HCEC 1CT (cell line): ENCODE measurements at places on chromosomes 6 and 20.

DNA sequence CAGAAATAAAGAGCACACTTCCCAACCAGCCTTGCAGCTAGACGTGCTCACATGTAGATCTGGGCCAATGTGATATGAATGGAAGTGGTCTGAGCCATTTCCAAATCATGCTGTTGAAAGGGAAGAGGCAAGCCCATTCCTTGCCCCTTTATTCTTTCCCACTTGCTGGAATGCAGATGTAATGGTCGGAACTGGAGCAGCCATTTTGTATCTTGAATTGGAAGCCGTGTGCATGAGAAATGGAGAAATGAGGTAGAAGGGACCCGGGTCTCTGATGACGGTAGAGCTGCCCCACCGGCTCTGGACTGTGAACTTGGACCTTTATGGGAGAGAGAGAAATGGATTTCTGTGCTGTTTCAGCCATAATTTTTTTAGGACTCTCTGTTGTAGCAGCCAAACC, 54.8 kb upstream of the STX16 start:
- DNase-seq, result no peak

DNA sequence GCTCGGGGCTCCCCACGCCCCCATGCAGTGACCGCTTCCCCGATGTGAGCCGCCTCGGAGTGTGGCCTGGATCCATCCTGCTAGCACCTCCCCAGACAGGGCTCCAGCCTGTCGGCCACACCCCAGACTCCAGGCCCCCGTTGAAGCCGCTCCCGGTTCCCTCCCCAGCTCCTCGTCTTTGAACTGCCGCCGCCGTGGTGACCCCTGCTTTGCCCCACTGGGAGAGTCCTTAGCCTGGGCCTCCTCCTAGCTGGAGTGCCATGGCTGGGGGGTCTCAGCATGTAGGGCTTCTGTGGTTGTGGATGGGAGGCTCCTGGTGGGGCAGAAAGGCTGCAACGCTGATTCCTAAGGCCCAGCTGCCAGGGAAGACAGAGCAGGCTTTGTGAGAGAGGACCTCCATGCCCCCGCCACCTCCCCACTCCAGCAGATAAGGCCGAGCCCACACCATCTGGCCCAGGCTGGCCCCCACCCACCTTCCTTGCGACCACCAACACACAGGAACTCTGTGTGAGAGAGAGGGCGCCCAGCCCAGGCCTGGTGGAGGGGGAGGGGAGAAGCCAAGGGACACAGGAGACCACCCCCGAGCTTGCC, 11.4 kb downstream of the FOXS1 start:
- no peak for DNase-seq

- DNase-seq, result no peak
Measured at GRCh38 chr20:50928469-50928868, 2.8 kb downstream of the ADNP start.

DNA sequence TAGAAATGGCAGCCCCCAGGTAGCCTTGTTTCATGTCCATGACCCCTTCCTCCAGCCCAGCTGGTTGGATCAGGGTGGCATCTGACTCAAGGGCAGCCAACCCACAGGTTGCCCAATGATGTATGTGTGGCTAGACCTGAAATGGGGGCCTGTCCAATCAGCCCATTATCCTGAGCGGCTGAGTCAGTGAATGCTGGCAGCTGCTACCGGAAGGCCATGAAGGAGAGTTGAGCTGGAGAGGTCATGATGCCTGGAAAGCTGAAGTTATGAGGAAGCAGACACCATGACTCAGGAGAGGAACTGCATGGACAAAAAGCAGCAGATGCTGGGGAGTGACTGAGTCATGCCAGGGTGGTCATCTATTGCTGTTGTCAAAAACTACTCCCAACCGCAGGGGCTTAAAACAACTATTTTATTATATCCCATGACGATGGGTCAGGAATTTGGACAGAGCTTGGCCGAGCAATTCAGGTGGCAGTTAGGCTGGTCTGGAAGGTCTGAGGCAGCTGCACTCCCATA, 67.3 kb downstream of the MDGA1 start:
- DNase-seq, result peak; percentile 99

- no peak for DNase-seq
Measured at GRCh38 chr20:6744805-6745204, 22.7 kb upstream of the BMP2 start.

- peak; percentile 63 for DNase-seq
Measured at GRCh38 chr20:44215125-44215524, 4.6 kb upstream of the OSER1 start.

GRCh38 chr6:143267760-143268159, 182.7 kb downstream of the ADAT2 start:
- DNase-seq, result no peak

DNA sequence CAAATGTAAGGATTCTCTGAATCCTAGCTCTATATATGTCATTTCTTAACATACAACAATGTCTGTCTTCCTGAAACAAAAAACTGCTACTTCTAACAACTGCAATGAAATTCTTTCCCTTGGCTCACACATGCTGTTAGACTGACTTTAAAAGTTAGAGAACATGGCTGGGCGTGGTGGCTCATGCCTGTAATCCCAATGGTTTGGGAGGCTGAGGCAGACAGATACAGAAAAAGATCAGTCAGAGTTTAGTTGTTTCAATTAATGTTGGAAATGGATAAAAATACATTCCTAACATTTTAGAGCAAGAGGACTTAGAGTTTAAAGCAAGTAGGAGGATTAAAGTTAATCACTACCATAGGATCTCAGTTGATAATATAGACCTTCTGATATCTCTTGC, 28.7 kb upstream of the KIAA1586 start:
- DNase-seq, result no peak

DNA sequence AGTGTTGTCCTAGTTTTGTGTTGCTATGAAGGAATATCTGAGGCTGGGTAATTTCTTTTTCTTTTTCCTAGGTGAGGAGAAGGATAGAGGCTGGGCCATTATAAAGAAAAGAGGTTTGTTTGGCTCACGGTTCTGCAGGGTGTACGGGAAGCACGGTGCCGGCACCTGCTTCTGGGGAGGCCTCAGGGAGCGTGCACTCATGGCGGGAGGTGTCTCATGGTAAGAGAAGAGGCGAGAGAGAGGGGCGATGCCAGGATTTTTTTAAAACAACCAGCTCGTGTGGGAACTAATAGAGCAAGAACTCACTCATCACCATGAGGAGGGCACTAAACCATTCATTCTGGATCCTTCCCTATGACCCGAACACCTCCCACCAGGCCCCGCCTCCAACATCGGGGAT, 14.2 kb upstream of the NPBWR2 start:
- no peak for DNase-seq

DNA sequence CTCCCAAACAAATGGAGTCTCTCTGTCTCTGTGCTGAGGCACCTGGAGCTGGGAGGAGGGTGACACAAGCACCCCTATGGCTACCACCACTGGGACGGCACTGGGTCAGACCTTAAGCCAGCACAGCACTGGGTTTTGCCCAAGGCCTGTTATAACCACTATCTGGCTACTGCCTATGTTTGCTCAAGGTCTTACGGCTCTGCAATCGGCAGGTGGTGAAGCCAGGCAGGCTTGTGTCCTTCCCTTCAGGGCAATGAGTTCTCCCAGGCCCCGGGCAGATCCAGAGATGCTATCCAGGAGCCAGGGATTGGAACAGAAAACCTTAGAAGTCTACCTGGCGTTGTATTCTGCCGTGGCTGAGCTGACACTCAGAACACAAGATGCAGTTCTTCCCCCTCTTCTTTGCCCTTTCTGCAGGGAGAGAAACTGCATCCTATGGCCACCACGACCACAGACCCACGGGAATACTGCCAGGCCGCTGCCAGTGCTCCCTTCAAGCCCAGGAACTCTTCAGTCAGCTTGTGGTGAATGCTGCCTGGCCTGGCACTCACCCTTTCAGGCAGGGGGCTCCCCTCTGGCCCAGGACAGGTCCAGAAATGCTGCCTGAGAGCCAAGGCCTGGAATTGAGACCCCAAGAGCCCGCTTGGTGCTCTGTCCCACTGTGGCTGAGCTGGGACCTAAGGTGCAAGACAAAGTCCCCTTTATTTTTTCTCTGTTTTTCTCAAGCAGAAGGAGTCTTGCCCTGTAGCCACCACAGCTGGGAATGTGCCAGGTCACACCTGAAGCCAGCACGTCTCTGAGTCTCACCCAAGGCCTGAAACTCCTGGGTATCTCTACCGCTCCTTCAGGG, 67.0 kb upstream of the FRMD1 start:
- no peak for DNase-seq

DNA sequence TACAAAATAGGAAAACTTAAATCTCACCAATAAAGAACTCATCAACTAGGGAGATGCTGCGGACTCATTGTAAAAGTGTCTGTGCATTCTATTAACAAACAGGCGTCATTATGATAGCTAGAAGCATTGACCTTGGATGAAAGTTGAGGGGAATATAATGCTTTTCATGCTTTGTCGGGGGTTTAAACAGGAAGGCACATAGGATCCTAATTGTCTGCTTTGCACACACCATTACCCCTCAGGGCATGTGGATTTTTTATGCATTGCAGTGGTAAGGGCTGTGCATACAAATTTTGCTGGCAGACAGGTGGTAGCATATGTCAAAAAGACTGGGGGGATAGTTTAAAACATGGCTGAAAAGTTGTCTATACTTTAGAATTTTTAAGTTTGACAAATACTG, 447.9 kb upstream of the PLCB4 start:
- no peak for DNase-seq

- DNase-seq, result no peak
Measured at GRCh38 chr6:167323111-167323510, 1.8 kb upstream of the TTLL2 start.

- DNase-seq, result peak; percentile 9
Measured at GRCh38 chr6:54264581-54265272, 43.5 kb upstream of the TINAG start.

DNA sequence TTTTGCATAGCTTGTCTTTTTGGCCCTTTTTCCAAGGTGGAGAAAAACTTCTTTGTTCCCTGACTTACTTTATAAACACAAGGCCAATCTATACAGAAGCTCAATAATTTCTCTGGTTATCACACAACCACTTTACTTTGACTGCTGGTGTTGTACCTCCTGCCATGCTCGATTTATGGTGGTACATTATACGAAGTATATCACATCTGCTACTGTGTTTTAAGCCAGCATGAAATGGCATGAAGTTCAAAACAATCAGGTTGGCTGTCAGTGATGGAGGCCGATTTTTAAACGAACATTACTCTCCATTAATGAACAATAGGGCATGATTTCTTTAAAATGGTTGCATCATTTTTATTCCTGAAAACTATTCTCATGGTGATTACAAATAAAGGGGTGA, 21.0 kb upstream of the ATXN1 start:
- no peak for DNase-seq

GRCh38 chr20:63056236-63057170, 49.7 kb upstream of the BHLHE23 start:
- DNase-seq, result no peak

DNA sequence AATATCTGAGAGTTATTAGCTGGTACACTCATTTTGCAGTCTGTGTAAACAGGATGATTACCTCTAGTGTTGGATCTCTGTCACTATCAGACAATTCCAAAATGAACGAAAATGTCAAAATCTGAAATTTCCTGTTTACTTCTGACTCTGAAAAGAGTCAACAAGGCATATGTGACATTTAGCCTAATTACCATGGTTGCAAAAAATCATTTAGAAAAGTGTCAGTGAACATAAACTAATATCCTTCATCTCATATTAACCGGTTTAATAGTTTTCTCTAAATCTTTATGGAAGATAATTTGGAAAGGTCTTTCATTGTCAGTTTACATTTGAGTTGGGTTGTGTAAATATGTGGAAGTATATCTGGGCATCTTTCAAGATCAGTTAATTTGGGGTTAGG, 431.8 kb upstream of the HSF2 start:
- no peak for DNase-seq

- no peak for DNase-seq
Measured at GRCh38 chr6:145119081-145119480, 616.2 kb downstream of the EPM2A start.

- DNase-seq, result no peak
Measured at GRCh38 chr6:71808865-71809264, 77.5 kb upstream of the RIMS1 start.

- no peak for DNase-seq
Measured at GRCh38 chr6:7515363-7515762, 26.1 kb upstream of the DSP start.

- no peak for DNase-seq
Measured at GRCh38 chr6:44000164-44000842, 126.9 kb downstream of the MRPL14 start.

DNA sequence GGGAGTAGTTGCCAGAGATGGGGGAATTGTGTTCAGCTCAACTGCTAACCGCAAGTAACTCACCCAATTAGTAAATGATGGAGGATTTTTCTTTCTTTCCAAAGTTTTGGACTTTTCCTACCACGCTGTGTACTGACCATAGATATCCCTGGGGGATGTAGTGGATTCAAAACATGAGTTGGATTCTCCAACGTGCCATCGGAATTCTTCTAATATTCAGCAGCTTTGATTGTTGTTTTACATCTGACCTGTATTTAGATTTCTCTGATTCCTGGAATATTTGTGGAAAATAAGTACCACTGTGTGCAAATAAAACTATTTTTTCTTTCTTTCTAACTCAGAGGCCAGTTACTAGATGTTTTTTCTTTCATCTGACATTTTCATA, 1.1 kb downstream of the CCDC170 start:
- no peak for DNase-seq

DNA sequence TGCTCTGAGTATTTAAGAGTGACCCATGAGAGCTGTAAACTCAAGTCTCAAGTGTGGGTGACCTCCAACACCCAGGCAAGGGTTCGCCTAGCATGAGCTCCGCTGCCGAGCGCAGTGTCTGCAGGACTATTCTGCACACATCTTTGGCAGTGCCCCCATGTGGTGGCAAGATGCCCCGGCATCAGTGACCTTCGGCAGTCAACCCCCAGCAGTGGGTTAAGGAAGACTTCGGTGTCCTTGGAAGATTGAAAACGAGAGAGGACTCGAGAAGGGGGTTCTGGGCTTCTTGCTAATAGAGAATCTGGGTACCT, 43.1 kb downstream of the RBM38 start:
- DNase-seq, result no peak

DNA sequence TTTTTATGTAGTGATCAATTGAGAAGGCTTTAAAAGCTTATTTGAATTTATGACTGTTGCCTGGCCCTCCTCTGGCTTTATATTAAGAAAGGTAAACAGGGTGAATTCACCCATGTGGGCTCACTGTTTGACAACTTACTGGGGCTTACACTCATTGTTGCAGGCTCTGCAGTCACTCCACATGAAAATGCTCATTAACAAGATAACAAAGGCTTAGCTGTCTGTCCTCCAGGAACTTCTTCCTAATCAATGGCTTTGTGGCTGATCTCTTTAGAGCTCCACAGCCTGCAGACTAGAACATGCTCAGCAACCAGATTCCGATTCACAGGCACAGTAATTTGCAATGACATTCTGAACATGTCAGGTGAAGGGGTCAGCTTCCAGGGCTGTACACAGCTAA, 323.2 kb upstream of the MAN1A1 start:
- DNase-seq, result no peak

GRCh38 chr6:31239854-31240253, 32.0 kb downstream of the HLA-C start:
- peak; percentile 4 for DNase-seq

GRCh38 chr20:38094373-38094891, 60.9 kb downstream of the RPRD1B start:
- peak; percentile 90 for DNase-seq
